ENCODE measurements at places on chromosomes 1 and 21.

- no peak for DNase-seq
Measured at GRCh38 chr21:33587792-33588484, 546 bp downstream of the DONSON start.

DNA sequence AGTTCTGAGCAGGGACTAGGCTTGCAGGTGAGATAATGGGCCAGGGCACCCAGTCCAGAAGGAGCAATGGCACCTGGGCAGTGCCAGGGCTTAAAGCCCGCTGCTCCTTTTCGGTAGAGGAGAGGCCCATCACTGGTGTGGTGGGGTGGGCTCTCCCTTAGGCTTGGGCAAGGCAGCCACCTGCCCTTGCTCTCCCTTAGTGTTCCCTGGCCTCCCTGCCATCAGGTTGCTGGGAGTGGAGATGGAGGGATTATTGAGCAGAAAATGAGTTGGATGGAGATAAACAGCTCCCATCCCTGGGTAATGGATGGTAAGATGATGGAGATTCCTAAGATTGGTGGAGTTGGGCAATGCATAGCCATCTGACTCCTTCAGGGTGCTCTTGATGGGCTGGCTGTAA, 7.9 kb downstream of the MYOG start:
- DNase-seq: no peak

DNA sequence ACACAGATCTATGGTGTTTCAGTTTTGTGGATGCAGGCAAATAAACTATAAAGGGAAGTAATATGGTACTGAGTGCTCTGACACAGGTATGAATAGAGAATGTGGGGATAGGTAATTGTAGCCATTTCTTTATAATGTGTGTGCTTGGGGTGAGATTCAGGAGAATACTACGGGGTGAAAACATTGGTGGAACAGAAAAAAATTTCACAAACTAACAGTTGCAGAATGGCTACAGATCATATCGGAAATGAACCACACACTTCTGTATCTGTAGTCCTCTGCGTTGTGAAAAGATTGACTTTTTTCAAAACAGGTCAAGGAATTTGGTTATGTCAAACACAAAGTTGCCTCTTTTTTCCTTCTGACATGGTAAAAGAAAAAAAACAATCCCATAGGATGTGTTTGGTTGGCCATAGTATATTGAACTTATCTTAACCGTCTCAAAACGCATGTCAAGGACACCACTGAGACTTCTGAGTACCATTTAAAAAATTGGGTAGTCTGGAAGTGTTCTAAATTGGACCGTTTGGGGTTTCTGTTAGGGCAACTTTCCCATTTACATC, 1.1 kb upstream of the CDC73 start:
- DNase-seq: no peak

DNA sequence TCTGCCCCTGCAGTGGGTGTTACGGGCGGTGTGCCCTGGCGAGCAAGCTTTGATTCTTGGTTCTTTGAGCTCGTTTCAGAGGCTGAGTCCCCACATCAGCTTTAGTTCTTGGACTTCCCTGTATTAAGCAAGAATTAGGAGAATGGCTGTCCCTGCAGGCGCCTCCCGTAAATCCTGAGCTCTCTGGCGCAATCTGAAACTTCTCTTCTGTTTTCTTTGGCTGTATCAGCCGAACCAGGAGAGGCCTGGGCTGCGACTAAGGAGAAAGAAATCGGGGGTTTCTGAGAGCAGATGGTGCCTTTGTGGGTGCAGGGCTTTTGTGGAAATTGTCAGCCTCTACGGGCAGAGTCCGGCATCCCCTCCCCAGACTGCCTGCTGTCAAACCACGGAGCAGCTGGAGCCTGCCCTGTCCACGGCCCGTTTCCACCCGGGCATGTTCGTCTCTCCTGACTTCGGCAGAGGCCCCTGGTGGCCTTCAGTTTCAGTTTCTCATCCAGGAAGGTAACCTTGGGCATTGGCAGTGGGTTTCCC, 17.9 kb downstream of the CSTB start:
- DNase-seq: no peak

DNA sequence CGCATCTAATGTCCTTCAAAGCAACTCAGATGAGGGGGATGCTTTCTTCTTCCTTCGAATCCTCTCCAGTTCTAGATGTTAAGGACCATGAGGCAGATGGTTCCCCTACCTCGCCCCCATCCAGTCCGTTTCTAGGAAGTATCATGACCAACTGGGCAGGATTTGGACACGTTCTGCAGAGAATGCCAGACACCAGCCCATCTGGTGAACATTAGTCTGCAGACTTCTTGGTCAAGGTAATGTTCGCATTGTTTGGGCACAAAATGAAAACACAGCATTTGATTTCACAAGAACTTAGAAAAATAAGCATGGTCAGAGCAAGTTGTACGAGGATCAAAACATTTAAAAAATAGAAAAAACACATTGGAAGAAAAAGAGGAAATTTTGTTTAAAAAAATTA, 25.4 kb upstream of the ADARB1 start:
- DNase-seq: no peak

DNA sequence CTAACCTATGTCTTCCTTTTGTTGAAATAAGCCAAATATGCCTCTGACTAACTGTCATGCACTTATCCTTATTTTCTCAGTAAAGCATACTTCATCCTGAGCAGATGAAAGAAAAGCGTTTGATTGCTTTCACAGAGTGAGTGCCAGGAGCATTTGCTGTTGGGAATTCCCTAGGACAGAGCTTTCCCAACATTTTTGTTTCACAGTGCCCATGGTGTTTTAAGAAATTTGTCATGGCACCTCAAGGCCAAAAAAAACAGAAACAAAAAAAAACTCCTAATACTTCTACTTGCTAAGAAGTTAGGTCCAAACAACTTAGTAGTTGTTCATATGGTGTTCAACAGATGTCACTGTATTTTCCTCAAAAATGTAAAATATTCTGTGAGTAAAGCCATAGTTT, 120.8 kb upstream of the BMP8A start:
- no peak for DNase-seq

GRCh38 chr1:39833121-39833520, 44.5 kb upstream of the BMP8B start:
- DNase-seq: no peak

- DNase-seq: no peak
Measured at GRCh38 chr1:212774584-212774983, 17.0 kb downstream of the NSL1 start.

GRCh38 chr1:229253151-229253974, 17.5 kb upstream of the RAB4A start:
- DNase-seq: no peak

GRCh38 chr1:189803364-189803763, 674.3 kb downstream of the BRINP3 start:
- no peak for DNase-seq

DNA sequence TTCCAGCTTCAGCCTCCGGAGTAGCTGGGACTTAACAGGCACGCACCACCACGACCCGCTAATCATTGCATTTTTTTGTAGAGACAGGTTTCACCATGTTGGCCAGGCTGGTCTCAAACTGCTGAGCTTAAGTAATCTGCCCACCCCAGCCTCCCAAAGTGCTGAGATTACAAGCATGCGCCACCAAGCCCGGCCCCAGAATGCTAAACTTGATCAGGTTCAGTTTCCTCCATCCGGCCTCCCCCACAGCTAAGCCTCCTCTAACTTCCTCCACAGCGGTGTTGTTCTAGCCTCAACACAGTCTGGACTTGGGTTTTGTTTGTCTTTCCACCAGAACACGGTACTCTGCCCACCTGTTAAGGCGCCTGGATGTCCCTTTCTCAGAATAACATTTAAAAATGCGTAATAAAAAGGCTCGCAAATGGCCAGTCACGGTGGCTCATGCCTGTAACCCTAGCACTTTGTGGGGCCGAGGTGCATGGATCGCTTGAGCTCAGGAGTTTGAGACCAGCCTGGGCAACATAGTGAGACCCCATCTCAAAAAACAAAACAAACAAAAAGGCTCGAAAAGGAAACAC, 2.4 kb downstream of the PARP1 start:
- DNase-seq: no peak

- DNase-seq: no peak
Measured at GRCh38 chr1:37342736-37343135, 131.6 kb upstream of the ZC3H12A start.

- DNase-seq: no peak
Measured at GRCh38 chr1:192901500-192901899, 92.7 kb downstream of the RGS2 start.

- DNase-seq: no peak
Measured at GRCh38 chr1:8667869-8668594, 149.4 kb downstream of the RERE start.
